Occipital lobe (tissue), 3 donors: ENCODE measurements at places on chromosomes 1 and 21.

- no peak for DNase-seq
These were observed 126.7 kb upstream of the CACHD1 start for GRCh38 chr1:64343105-64343822.

- no peak for DNase-seq
These were observed 4.4 kb upstream of the DVL1 start for GRCh38 chr1:1353389-1354151.

GRCh38 chr1:23286401-23286800, 57.7 kb downstream of the HNRNPR start:
- DNase-seq, result no peak

DNA sequence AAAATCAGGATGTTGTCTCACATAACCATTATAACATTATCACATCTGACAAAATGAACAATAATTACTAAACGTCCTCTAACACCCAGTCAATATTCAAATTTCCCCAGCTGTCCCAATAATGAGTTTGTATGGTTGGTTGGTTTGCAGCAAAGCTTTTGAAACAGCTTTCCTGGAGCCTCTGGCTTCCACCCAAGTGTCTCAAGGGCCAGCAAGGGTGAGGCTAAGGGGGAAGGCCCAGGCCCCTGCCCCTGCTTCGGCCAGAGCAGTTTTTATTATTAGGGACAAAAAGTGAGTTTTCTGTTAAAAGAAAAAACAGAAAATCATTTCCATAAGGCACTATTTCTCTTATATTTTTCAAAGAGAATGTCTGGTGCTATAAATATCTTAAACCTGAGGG, 19.1 kb upstream of the AVPR1B start:
- DNase-seq, result no peak

DNA sequence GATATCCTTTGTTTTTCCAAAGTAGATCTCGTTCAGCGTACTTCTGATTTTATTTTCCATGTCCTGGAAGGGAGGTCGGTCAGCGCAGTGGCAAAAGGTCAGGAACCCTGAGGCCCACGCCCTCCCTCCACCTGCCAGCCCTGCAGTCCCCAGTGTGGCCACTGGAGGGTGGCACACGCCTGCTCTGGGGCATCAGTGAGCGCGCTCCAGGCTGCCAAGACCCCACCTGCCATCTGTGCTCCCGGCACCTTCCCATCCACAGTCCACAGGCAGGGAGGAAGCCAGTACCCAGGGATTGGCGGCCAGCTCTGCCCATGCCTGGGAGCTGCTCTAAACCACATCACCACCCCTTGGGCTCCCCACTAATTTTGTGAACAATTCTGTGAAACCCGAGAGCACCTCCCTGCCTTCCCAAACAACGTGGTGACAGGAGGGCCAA, 32.3 kb downstream of the SLC66A1 start:
- DNase-seq, result no peak

- no peak for DNase-seq
These were observed 611 bp upstream of the ZSWIM5 start for GRCh38 chr1:45206808-45207623.

- DNase-seq, result no peak
These were observed 25.7 kb downstream of the RASAL2 start for GRCh38 chr1:178119628-178120027.

DNA sequence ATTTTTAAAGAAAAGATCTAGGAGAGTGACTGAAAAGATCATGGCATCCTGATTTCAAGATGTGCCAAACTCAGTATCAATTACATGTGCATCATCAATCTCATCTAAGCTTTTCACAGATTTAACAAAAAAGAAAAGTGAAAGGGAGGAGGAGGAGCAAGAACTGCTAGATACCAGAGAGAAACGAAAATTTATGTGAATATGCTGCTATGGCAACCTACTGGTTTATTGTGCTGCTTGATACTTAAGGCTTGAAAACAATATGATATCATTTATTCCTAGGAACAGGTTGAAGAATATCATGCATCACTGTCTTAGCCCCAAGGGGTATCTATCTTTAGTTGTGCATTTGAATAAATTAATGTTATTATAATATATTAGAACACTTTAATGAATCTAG, 518.5 kb upstream of the ZRANB2 start:
- no peak for DNase-seq

GRCh38 chr1:220746851-220747250, 1.3 kb upstream of the MTARC2 start:
- no peak for DNase-seq

GRCh38 chr1:119144813-119145212, 4.4 kb upstream of the WARS2 start:
- no peak for DNase-seq

GRCh38 chr1:93846206-93846991, 32.6 kb downstream of the DNTTIP2 start:
- peak; percentile 88 for DNase-seq

- DNase-seq, result no peak
These were observed 11.3 kb upstream of the ADORA1 start for GRCh38 chr1:203116091-203116820.

DNA sequence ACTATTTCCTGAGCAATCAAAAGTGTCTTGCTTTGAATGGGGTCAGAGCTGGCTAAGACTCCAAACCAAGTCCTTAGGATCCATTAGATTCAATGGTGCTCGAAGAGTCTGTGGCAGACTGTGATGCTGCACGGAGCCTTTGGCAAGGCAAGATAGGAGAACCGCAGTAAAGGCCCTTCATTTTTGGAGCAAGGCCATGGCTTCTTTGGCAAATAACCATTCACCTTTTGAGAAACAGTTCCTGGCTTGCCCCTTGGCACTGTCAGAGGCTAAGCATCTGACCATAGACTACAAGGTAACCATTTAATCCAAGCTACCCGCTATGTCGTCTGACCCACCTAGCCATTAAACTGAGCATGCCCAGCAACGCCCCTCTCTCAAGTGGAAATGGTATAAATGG, 45.2 kb downstream of the EDN2 start:
- DNase-seq, result no peak

DNA sequence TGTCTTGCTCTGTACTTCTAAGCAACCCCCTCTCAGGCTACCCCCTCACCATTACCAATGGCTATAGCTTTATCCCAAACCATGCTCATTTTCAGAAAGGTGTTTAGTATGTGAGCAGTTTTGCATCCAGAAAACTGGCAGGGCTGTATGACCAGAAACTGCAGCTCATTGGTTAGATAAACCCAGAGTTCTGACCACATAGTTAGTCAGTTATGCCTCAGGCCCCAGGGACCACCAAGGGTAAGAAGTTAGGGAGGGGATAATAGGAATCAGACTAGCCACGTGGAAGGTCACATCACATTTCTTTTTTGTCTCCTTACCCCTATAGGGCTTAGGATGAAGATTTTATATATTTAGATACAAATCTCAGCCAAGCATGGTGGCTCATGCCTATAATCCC, 1.2 kb downstream of the ITGA10 start:
- DNase-seq, result no peak

GRCh38 chr1:232813760-232814159, 8.5 kb downstream of the MAP10 start:
- DNase-seq, result no peak

- DNase-seq, result no peak
These were observed 131.1 kb downstream of the GLUL start for GRCh38 chr1:182260516-182260915.

DNA sequence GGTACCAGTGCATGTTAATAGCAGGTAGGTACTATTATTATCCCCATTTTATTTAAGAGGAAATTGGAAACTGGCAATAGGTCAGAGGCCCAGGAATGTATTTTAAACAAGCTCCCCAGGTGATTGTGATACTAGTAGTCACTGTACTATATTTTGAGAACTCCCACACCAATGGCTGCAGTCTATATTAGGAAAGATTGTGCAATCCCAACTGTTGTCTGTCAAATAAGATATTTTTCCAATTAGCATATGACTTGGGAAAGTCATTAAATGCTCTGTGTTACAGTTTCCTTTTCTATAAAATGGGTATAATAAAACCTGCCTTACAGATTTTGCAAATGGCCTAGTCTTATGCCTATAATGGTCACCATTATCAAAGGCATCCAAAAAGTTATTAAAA, 94.2 kb upstream of the DMRTA2 start:
- DNase-seq, result no peak

DNA sequence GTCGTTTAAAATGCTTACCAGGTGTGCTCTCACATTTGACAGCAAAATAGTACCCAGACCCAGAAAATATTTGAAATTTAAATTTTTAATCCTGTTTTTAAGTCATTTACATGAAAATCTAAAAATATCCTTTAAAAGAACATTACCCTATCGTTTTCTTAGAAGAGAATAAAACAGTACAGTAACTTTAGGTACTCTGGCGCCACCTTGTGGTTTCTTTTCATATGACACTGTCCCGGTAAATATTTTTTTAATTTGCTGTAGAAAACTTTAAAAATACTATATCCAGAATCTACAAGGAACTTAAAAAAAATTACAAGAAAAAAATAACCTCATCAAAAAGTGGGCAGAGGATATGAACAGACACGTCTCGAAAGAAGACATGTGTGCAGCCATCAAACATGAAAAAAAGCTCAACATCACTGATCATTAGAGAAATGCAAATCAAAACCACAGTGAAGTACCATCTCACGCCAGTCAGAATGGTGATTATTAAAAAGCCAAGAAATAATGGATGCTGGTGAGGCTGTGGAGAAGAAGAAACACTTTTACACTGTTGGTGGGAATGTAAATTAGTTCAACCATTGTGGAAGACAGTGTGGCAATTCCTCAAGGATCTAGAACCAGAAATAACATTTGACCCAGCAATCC, 129.2 kb downstream of the RGS21 start:
- DNase-seq, result peak; percentile 4

DNA sequence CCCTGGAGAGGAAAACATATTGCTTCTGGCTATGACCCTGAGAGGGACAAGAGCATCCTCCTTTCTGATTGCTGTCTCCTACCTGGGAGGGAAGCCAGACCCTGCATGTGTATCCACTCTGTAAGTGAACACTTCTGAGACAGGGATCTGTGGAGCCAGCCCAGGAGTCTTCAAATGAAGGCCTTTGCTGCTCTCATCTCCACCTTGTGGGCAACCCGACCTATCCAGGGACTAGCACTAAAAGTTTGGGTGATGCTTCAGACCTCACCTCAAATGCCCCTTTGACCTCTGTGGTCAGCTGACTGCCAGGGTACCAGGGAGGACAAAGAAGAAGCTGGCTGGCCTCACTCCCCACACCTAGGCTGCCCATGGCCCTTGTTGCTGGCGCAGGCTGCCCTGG, 64.7 kb downstream of the KCND3 start:
- DNase-seq, result no peak

DNA sequence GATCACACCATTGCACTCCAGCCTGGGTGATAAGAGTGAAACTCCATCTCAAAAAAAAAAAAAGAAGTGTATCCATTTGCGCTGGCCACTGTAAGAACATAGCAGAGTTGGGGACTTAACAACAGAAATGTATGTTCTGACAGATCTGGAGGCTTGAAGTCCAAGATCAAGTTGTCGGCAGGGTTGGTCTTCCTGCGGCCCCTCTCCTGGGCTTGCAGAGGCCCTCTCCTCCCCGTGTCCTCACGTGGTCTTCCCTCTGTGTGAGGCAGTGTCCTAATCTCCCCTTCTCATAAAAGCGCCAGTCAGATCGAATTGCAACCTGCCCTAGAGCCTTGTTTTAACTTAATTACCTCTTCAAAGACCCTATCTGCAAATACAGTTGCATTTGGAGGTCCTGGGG, 52.6 kb downstream of the MT1HL1 start:
- DNase-seq, result no peak

DNA sequence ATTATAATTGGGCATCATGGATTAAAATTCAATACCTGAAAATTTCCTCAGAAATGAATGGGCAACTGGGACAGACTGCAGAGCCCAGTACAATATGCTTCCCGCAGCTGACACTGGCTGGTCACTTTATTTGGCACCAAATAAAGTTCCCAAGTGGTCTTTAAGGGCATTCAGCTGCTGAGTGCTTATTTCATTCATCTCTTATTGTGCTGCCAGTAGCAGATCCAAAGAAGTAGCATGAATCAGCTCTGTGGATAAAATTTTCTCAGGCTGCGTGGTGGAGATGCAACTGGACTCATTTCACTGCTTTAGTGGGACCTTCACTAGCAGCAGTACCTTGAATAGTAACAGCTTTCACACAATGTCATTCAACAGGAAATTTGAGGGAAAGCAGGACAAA, 226.3 kb upstream of the ADGRL2 start:
- no peak for DNase-seq

DNA sequence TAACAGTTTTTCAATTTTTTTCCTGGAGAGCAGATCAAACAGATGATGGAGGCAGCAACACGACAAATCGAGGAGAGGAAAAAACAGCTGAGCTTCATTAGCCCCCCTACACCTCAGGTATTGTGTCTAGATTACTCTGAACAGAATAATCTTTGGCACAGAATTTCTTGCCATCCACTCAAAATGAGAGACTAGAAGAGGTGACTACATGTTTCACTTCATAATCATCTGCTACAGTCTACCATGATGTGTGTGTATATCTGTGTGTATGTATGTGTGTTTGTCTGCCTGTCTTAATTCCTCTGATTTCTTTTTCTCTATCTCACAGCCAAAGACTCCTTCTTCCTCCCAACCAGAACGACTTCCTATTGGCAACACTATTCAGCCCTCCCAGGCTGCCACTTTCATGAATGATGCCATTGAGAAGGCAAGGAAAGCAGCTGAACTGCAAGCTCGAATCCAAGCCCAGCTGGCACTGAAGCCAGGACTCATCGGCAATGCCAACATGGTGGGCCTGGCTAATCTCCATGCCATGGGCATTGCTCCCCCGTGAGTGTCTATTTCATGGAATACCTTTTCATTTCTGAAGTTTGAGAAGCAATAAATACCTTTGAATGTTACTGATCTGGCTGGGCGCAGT, 11.4 kb downstream of the PRPF3 start:
- DNase-seq, result no peak

- DNase-seq, result no peak
These were observed 4.9 kb downstream of the LY9 start for GRCh38 chr1:160800645-160801408.

DNA sequence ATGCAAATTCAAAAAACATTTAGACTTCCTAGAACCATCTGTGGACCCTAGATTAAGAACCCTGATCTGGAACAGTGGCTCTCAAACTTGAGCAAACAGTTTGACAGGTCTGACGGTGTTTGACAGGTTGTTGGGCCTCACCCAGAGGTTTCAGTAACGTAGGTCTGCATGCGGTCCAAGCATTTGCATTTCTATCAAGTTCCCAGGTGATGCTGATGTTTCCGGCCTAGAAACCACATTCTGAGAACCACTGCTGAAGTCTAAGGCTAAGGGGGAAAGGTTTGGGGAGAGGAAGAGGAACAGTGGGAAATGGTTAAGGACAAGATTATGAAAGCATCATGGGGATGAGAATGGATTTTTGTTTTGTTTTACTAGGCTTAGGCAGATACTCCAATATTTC, 48.6 kb downstream of the MDM4 start:
- DNase-seq, result no peak

- no peak for DNase-seq
These were observed 41.2 kb upstream of the IFNLR1 start for GRCh38 chr1:24228311-24228710.

GRCh38 chr1:88890791-88891317, 513 bp downstream of the GTF2B start:
- peak; percentile 5 for DNase-seq

GRCh38 chr1:37666241-37666867, 26.0 kb upstream of the CDCA8 start:
- DNase-seq, result no peak
